ENCODE measurements at places on chromosomes 6 and 20. TPM values are rescaled to one million over a fixed set of nuclear protein-coding genes. Genes with fewer than 3 reads are reported as not detected.
A peak's percentile ranks its signal among the peaks of the same experiment; 100 is the strongest.

- H3K27me3 ChIP-seq = peaks cover 4% of the 10 kb centered on the region
- DNase-seq = no peak
- no peak overlapping the region for H3K4me3 ChIP-seq
- H3K4me1 ChIP-seq = no peaks in the 10 kb centered on the region
- no peaks in the 10 kb centered on the region for H3K36me3 ChIP-seq
- H3K27ac ChIP-seq = no peak overlapping the region
Measured at GRCh38 chr20:38172408-38172807, 7.3 kb upstream of the TGM2 start.

- H3K27me3 ChIP-seq = no peaks in the 10 kb centered on the region
- no peak overlapping the region for H3K4me3 ChIP-seq
- peak overlapping the region; percentile 86 for H3K27ac ChIP-seq
- no peaks in the 10 kb centered on the region for H3K36me3 ChIP-seq
Measured at GRCh38 chr20:4012589-4012988, 2.8 kb downstream of the RNF24 start.

- H3K27me3 ChIP-seq = no peaks in the 10 kb centered on the region
- no peak overlapping the region for H3K27ac ChIP-seq
- H3K36me3 ChIP-seq = no peaks in the 10 kb centered on the region
- no peaks in the 10 kb centered on the region for H3K4me1 ChIP-seq
- no peak for DNase-seq
Measured at GRCh38 chr6:90126181-90126580, 170.5 kb downstream of the BACH2 start.

- H3K36me3 ChIP-seq = no peaks in the 10 kb centered on the region
- no peak overlapping the region for H3K27ac ChIP-seq
- H3K27me3 ChIP-seq = no peaks in the 10 kb centered on the region
- H3K4me3 ChIP-seq = no peak overlapping the region
- no peaks in the 10 kb centered on the region for H3K4me1 ChIP-seq
- no peak for DNase-seq
Measured at GRCh38 chr6:148572676-148573335, 174.0 kb upstream of the UST start.

- no peak overlapping the region for H3K4me3 ChIP-seq
- peaks cover 36% of the 10 kb centered on the region for H3K4me1 ChIP-seq
- no peak for DNase-seq
- H3K27me3 ChIP-seq = no peaks in the 10 kb centered on the region
Measured at GRCh38 chr6:44052419-44053023, 74.7 kb downstream of the MRPL14 start.

The GDAP1L1 gene
- total RNA-seq = not detected
